ENCODE measurements at places on chromosomes 3 and 15.

DNA sequence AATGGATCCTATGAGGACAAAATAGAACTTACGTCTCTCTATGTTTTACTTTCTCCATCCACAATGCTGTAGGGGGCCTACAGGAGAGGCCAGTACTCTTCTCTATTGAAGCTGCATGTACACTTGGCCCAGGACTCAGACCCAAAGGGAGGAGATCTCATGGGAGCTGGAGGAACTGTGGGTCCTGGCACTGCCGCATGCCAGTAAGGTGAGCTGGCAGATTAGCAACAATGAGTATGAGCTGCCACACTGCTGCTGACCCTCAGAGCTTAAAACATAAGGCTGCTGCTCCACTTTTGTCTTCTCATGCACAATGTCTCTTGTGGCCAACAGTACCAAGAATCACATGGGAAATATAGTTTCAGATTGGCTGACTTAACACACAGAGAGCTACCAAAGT, 57.8 kb upstream of the TBC1D5 start:
- no peak for DNase-seq

- DNase-seq = no peak
These were observed 1050.7 kb downstream of the OTOL1 start for GRCh38 chr3:162547321-162547720.

DNA sequence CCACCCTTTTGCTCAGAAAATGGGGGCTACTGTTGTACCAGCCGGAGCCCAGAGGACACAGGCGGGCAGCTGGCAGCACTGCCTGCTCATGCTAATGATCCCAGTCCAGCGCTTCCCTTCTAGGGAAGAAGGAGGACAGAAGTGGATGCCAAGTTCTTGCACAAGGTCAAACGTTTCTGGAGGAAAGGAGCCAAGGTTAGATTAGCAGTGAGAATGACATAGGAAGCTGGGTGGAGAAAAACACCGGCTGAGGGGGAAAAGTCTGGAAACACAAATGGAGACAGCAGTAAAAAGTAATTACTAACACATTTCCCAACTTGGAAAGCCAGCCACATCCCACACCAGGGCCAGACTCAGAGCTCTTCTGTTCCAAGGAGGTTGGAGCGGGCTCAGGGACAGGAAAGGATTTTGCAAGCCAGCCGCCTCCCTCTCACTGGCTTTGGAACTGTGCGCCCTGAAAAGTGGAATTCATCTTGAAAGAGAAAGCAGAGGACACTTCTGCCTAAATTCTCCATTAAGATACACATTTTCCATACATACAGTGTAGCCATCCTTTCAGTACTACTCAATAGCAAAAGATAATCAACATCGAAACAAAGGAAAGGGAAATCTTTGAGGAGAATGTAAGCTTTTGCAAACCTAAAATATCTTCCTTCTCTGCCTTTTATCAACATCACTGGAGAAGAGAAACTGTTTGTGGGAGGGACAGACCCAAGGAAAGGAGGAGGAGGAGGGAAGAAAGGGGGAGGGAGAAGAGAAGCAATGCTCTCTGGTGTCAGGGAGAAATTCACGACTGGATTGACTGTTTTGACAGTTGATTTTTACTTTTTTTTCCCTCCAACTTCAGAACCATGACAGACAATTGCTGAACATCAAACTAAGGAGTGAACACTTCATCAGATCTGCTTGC, 133.6 kb downstream of the CD47 start:
- peak; percentile 90 for DNase-seq

GRCh38 chr3:139312959-139313358, 30.9 kb upstream of the MRPS22 start:
- DNase-seq = peak; percentile 81
